ENCODE measurements at places on chromosomes 11 and 22.

DNA sequence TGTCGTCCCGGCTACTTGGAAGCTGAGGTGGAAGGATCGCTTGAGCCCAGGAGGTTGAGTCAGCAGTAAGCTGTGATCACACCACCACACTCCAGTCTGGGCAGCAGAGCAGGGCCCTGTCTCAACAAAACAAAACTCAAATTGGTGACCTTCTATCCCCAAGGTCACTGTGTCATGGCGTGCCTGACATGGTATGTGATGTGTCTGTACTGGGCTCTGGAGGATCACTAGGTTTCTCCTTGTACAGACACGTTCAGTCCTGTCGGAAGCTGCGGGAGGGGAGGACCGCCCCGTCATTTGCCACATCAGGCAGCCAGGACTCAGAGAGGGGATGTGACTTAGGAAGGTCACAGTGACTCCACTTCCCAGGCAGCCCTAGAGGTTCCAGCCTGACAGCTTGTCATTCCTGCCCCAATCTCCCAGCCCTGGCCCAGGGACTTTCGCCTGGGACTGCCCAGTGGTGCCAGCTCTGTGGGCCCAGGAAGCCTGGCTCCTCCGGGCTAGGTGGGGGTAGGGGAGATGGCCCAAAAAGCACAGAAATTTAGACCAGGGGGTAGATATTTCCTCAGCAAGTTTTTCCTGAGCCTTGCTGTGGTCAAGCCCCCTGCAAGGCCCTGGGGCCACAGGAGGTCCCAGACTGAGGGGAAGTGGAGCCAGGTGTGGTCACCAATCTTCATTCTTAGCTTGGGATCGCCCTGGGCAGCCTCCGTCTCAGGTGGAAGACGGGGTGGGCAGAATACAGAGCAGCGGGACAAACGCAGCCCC is 53.2 kb downstream of the TRIOBP start:
- no peak for DNase-seq

DNA sequence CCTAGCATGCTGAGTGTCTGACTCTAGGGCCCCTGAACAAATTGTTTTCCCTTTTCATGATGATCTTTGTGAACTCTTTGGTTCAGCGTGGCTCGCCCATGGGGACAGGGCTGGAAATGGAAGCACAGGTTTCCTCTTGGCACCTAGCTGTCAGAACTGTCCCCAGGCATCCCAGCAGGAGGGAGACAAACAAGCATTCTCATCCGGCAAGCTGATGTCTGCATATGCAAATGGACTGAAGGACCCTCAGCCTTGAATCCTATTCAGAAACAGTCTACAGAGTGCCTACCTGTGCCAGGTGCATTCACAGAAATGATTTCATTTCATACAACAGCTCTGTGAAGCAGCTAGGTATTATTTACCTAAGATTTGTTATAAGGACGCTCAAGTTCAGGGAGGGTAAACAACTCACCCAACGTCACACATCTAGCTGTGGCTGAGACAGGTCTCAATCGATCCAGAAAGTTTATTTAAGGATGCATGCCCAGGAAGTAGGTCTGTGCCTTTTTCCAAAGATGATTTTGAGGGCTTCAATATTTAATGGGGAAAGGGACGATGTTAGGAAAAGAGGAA is 176.4 kb downstream of the KIRREL3 start:
- peak; percentile 93 for DNase-seq

GRCh38 chr11:122199661-122200060 is 83.6 kb upstream of the BLID start:
- no peak for DNase-seq

DNA sequence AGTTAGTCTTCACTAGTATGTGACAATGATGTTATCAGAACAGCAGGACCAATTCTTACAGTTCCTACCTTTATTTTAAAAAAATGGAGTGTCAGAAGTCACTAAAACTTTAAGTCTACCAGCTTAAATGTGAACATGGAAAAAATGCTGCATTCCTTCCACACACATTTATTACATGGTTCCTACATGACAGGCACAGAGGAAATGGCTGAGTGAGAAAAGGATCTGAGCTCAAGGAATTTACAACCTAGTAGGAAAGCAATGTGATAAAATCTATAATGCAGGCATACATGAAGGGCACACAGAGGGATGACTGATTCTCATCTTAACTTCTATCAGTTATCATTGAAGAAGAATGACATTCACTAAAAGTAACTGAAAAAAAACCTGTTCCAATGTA is 23.0 kb downstream of the CLDN25 start:
- no peak for DNase-seq

DNA sequence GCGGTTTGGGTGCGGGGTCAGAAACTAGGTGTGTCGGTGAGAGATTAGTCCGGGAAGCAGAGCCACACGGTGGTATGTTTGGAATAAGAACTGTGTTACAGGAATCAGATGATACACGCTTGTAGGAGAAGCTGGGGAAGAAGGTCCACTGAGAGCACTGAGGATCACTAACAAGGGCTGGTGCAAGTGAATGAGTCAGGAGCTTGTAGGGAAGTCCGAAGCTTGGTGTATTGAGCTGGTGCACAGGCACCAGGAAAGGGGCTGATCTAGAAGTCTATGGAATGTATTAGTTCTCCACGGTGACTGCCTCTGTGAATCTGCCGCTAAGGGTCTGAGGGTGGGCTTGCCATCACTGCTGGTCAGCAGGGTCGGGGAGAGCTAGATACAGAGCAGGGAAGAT is 18.8 kb upstream of the GRK3 start:
- no peak for DNase-seq

DNA sequence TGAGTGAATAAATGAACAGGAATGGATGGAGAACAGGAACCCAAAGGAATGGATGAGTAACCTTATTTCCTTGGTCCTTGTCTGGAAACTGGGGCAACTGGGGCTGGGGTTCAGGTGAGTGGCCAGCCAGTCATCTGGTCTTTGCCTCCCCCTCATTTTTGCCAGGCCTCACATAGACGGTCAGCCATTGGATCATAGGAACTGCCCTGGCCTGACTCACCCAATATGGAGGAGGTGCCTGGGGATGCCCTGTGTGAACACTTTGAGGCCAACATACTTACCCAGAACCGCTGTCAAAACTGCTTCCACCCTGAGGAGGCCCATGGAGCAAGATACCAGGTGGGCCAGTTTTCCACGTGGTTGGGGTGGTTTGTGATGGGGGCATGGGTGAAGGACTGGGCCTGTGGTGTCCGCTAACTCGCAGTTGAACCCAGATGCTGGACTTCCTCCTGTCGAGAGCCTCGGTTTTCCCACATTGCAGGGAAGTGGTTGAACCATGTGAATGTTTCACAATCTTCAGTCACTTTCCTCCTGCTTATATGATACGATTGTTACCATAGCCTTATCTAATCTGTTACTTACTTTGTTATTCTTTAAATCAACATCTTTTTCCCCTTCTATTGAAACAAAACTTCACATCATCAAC is 4.4 kb downstream of the TRIOBP start:
- DNase-seq = no peak

DNA sequence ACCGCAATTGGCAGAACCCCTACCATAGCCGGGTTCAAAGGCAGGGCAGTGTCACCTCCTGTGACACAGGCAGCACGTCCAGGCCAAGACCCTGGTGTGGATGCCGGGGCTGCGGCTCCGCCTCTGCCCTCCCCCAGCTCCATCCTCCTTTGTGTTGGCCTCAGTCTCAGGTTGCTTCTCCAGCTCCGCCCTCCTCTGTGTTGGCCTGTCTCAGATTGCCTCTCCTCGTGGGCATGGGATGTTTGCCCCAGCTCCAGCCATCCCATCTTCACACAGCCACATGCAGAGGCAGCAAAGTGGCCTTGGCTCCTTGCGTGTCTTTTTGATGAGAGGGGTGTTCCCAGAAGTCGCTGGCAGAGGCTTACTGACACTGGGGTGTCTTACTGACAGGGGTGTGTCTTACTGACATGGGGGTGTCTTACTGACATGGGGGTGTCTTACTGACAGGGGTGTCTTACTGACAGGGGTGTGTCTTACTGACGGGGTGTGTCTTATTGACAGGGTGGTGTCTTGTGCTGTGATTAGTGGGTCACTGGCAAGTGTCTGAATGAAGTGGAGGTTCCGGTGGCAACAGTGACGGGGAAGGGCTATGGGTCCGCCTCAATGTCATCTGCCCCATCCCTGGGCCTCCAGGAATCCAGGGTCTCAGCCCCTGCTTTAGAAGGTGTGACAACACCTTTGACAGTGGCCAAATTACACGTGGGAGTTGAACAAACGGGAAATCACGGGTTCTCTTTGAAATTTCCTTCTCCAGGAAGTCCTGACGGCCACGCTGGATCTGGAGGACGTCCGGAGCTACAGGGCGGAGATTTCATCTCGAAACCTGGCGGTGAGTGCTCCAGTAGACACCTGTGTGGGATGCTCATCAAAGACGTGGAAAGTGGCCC is 24.9 kb downstream of the NADSYN1 start:
- no peak for DNase-seq

DNA sequence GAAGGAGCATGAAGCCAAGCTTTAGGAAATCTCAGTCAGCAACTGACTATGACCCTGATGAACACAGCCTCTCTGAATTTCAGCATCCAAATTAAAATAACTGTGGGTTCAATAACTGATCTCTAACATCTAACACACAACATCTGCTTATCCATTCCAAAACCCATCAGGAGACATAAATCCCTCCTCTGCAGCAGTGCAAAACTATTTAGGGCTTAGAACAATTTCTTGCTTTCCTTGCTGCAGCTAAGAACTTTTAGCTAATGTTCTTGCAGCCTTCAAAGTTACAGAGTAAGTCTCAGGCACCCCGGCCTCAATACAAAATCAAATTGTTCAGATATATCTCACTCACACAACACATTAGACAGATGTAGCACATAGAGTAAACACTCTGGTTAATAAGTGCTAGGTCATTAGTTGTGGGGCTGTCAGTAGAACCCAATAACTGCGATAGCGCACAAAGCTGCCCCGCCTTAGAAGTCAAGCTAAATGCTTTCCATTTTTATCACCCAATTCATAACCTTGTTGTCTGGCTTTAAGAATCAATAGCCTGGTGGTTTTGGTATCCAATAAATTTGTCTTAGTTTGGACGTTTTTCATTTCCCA is 139.6 kb downstream of the LARGE1 start:
- no peak for DNase-seq

GRCh38 chr11:18704045-18704645 is 5.6 kb downstream of the TMEM86A start:
- DNase-seq = no peak

DNA sequence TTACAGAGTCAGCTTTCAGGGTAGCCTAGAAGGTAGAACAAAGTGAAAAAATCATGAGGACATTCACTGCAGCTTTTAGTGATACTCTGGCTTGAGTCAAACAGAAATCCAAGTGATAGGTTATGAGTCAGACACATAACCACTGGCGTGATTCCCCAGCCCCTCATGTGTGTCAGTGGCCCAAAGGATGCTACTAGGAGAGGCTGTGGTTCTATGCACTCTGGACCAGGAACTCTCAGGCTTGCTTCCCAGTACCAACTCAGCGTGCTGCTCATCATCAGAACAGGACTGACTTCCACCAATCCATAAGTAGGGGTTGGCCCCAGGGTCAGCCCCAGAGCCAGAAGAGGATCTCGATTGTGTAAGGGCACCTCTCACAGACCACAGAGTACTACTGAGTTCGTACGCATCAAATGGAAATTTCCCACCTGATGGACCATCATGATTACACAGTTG is 116.8 kb downstream of the MED15 start:
- DNase-seq = no peak

DNA sequence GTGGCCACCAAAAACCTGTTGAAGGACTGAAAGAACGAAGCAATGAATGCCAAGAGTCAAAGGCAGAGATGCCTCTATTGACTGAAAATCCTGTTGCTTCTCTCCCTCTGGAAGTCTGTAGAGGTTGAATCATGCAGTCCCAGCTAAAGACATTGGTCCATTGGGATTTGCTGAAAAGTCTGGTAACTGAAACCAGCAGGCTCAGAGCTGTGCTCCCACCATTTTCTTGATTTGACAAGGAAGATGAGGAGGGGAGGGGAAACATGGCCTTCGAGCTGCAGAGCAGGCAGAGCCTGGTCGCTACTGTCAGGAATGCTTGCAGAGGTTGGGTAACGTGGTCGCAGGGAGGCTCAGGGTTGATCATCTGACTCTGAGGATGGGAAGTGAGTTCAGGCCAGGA is 72.8 kb upstream of the CSNK2A3 start:
- DNase-seq = no peak

DNA sequence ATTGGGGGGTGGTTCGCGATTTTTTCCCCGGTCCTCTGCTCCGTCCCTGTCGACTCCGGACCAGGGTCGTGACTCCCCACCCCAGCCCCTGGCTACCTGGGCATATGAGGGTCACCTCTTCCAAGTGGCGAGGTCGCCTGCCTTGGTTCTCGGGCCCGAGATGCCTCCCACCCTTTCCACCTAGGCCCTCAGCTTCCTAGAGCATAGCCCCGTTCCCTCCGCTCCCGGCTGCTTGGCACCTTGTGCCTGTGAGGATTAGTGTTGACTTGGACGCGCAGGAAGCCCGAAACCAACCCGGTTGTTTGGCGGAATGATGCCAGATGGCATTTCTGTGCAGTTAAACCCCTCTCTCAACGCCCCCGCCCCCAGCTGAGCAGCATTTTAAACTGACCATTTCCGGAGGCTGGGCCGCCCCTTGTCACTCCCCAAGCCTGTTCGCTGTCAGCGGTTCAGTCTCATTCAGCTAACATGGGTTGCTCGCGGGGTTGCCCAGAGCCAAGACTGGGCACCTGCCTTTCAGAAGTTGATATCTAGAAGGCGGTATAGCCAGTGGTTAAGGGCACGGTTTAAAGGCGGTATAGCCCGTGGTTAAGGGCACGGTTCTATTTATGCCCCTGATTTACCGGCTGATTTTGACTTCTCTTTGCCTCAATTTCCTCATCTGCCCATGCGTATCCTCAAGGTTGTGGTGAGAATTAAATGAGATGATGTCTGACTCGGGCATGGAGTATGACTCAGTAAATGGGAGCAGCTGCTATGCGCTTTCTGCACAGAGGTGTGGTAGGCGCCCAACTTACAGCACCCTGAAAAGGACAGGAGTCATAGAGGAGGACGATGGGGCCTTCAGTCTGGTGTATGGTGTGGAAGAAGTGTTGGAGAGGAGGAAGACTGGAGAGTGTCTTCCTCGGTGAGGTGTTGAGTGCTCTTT is 639 bp downstream of the INCENP start:
- no peak for DNase-seq

DNA sequence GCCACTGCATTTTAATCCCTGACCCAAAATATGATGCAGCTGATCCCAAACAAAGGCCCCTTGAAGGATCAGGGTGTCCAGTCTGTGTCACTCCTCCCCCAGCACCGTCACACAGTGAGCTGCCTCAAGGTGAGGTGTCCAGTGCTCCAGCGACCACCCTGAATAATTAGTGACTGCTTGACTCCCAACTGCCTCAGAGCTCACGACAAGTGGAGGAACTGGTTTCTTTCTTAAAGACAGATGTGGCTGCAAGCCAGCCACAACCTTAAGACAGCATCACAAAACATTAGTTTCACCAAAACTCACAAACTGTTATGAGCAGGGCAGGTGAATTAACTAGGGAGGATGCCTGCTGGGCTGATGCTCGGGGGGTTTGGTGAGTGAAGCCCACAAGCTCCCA is 74.6 kb downstream of the PIWIL3 start:
- DNase-seq = no peak

DNA sequence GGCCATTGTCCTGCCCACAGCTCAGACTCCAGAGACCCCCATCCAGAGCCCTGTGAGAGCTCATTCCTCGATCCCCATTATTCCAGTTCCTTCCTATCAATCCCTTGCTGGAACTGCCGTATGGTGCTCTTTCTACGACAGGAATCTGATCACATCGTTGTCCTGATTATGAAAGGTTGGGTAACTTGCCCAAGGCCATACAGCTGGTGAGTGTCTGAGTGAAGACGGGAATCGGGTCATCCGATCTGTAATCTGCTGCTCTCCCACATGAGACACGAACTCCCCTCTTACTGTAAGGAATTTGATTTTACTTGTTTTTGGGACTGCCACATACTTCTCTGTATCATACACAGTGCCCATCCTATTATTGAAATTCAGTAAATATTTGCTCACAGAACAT is 149.1 kb downstream of the OPCML start:
- DNase-seq = no peak

Measured in NCI-H510A (cell line).